Tibial nerve (tissue), 4 donors: ENCODE measurements at places on chromosomes 3 and 15. TPM values are rescaled to one million over a fixed set of nuclear protein-coding genes. Genes with fewer than 3 reads are reported as not detected.

CYP8B1 gene
- not detected for total RNA-seq

ISG20 gene
- 19.0 TPM for total RNA-seq

GRCh38 chr15:73699249-73700040 lies 15.3 kb downstream of the CD276 start:
- no peak overlapping the region for H3K27ac ChIP-seq
- H3K27me3 ChIP-seq, result no peaks in the 10 kb centered on the region
- DNase-seq, result no peak
- peaks cover 30% of the 10 kb centered on the region for H3K36me3 ChIP-seq

- H3K4me3 ChIP-seq, result peak overlapping the region; percentile 76
- peak overlapping the region; percentile 99 for H3K27ac ChIP-seq
- no peaks in the 10 kb centered on the region for H3K36me3 ChIP-seq
- H3K27me3 ChIP-seq, result no peaks in the 10 kb centered on the region
Measured at GRCh38 chr3:36991923-36992805, 767 bp downstream of the EPM2AIP1 start.
